Sciatic nerve (tissue), 2 donors: ENCODE measurements at places on chromosomes 1 and 21. TPM values are rescaled to one million over a fixed set of nuclear protein-coding genes. Genes with fewer than 3 reads are reported as not detected.
A peak's percentile ranks its signal among the peaks of the same experiment; 100 is the strongest.

DNA sequence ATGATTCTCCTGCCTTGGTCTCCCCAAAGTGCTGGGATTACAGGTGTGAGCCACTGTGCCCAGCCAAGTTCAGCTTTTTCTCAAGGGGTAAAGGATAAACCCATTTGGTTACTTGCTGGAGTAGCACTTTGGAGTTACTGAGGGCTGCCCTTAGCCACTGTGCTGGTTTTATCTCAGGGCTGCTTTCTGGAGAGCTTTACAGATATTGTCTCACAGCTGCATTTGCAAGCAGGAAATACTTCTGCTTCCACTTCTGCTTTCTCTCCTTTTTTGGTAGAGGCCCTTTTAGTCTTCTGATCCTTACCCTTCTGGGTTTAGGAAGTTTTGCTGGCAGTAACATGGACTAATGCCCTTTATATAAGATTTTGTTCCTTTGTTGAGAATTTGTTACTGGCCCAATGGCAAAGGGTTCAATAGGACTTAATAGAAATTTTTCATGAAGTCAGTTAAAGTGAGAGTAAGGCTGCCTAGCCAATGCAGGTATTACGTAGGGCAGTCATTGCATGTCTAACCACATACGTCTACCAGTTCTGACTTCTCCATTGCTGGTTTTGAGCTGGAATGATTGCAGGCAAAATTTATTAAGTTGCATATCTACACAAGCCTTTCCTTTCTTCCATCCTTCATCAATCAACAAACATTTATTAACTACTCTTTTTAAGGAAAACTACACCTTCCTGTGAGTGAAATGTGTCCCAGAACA, 24.4 kb downstream of the CAP1 start:
- DNase-seq: no peak

DNA sequence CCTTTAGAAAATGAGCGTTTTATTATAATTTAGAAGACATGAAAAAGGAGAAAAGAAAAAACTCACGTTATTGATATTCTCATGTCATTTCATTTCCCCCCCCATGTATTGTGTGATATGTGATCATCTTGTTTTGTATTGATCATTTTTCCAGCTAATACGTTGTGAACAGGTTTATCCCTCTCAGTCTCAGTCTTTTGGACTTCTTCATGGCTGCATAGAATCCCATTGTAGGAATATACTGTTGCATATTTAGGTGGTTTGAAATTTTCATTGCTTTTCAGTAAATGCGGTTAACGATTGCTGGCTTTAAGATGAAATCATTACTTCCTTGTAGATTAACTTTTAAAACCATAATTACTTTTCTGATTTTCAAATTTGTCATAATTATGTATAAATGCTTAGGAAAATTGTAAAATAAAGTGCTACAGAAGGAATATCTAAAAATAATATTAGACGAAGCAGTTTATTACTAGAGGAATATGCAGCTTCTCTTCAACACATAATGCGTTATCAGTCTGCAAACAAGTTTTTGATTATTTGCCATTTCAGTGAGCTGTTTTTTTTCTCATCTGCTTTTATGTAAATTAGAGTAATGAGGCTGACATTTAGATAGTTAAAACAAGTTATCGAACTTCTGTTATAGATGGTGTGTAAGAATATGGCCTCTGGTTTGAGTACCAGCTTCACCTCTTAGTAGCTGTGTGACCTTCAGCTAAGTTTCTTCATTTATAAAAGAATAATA, 1.8 kb downstream of the SON start:
- DNase-seq: no peak

Gene ZSWIM5
- 2.8 TPM for total RNA-seq

- DNase-seq: no peak
These were observed 17.0 kb downstream of the MFN2 start for GRCh38 chr1:11997081-11997850.

Gene RNU5D-1
- not detected for total RNA-seq

Gene MROH9
- 0.31 TPM for total RNA-seq

DNA sequence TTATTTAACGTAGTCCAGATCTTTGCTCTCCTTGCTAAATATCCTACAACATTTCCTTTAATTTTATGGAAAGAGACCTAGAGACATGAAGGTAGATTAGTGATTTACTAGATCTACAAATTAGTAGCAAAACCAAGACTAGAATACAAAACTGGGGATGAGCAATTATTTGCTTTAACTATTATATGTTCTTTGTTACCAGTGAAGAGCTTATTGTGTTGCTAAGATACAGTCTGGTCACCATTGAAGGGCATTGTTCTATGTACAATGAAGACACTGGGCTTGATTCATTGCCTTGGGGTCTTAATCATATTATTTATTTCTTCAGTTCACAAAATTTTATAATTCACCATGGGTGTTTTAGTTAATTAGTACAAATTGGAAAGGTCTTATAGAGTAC, 88.3 kb downstream of the S1PR1 start:
- no peak for DNase-seq

- no peak for DNase-seq
These were observed 1573.5 kb downstream of the BRINP3 start for GRCh38 chr1:188904201-188904600.

DNA sequence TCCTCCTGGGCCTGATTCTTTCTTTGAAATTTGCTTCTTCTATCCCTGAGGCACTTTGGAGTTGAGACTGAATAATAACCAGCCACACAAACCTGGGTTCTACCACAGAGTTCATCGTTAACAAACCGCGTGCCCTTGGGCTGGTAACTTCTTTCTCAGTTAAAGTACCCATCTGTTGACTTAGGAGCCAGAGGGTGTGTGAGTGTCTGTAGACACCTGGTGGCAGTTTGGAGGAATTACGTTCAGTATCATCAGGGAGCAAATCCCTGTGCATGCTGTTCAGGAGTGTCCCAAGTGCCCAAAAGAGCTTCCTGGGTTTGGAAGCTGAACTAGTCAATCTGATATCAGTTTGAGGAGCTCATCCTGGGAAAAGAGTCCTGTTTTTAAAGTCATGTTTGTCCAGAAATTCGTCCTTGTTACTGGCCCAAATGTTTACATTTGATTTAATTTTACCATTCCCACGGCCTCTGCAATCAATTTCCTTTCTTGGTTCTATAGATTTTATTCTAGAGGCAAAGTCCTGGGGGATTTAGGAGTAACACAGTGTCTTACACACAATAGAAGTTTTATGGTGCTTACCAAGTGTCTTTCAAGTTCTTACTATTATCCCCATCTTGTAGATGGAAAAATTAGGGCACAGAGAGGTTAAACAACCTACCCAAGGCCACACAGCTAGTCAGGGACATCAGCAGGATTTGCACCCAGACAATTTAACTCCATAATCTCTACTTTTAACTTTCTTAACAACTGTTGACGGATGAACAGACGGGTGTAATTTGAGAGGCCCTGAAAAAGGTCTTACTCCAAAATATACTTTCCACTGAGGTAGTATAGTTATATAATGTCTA, 26.7 kb upstream of the RPTN start:
- DNase-seq: no peak

Gene C1orf35
- 15.8 TPM for total RNA-seq

GRCh38 chr1:150820730-150821512, 12.9 kb upstream of the CTSK start:
- DNase-seq: no peak

GRCh38 chr21:46117586-46118315, 19.8 kb downstream of the COL6A2 start:
- DNase-seq: no peak

Gene PPOX
- 25.0 TPM for total RNA-seq

- DNase-seq: peak; percentile 55
These were observed 190.0 kb upstream of the VAMP3 start for GRCh38 chr1:7580923-7581753.

GRCh38 chr1:118902711-118903191, 85.4 kb downstream of the TBX15 start:
- DNase-seq: no peak

Gene E2F2
- total RNA-seq: 2.1 TPM

- DNase-seq: no peak
These were observed 6.6 kb downstream of the GNG4 start for GRCh38 chr1:235642943-235643371.

DNA sequence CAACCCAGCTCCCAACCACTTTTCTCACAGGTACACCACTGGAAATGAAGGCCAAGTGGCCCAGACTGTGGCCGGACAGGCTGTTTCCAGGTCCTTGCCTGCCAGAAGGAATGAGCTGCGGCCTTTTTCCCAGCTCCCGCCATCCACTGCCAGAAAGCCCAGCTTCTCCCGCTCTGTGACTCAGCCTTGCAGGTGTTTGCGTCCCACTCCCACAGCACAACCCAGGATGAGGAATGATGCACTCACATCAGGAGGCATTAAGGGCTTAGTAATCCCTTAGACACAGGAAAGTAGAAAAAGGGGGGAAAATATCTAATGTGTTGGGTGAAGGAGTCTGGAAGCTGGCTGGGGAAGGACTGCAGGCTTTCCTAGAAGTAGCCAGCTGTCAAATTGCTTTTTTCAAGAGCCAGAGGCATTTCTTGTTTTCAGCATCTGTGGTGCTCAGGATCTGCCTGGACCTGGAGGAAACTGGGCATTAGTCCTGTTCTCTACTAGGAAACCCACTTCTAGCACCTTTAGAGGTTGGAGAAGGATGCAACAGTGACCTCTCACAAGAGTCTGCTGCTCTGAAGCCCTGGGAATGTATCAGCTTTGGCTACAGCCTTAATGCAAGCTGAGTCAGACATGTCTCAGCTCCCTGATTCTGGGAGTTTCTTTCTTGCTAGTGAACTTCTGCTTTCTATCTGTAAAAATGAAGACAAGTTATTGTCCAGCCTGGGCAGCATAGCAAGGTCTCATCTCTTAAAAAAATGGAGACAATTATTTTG, 13.2 kb upstream of the MAP1LC3C start:
- DNase-seq: no peak

- no peak for DNase-seq
These were observed 8.1 kb upstream of the TSPAN1 start for GRCh38 chr1:46166521-46167462.

Gene TMEM81
- 2.8 TPM for total RNA-seq

DNA sequence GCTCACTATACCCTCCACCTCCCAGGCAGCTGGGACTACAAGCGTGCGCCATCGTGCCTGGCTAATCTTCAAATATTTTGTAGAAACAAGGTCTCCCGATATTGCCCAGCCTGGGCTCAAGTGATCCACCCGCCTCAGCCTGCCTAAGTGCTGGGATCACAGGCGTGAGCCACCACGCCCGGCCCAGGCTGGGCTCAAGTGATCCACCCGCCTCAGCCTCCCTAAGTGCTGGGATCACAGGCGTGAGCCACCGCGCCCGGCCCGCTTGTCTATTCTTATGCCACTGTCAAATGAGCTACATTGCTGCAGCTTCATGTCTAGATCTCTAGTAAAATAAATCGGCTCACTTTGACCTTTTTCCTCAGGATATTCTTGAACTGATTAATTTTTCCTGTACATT, 107.7 kb upstream of the COL6A1 start:
- DNase-seq: peak; percentile 31

DNA sequence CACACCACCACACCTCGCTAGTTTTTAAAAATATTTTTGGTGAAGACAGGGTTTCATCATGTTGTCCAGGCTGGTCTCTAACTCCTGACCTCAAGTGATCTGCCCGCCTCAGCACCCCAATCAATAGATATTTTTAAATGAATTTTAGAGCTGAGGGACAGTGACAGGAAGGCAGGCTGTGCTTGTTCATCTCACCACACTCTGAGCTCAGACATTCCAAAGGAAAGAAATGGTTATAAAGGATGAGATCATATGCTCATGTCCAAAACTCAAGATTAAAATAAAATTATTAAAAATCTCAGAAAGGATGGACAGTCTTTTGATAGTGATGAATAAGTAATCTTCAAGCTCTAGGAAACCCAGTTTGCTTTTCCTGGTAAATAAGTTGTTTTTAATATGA, 40.9 kb downstream of the L1TD1 start:
- no peak for DNase-seq

Gene PLXNA2
- total RNA-seq: 28.2 TPM

Gene FCN3
- 1.2 TPM for total RNA-seq

Gene CFAP107
- total RNA-seq: not detected

DNA sequence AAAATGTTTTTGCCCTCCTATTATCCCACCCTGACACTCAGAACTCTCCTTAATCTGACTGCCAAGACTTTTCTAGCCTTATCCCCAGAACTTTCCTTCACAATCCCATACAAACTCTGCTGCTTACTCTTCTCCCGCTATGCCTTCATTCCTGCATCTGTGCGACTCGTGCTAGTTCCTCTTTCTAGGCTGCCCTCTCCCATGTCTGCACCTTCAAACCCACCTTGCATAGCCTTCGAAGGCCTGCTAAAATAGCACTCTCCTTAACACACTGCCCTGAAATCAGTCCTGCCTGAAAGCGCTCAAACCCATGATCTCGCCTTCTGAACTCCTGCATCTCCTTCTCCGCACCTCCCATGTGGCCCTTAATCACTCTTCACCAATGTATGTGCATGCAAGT, 2.5 kb upstream of the NCF2 start:
- DNase-seq: no peak

GRCh38 chr1:61757950-61758349, 15.7 kb downstream of the PATJ start:
- no peak for DNase-seq

Gene SHISA4
- total RNA-seq: 37.7 TPM

Gene DIRAS3
- total RNA-seq: 2.2 TPM

DNA sequence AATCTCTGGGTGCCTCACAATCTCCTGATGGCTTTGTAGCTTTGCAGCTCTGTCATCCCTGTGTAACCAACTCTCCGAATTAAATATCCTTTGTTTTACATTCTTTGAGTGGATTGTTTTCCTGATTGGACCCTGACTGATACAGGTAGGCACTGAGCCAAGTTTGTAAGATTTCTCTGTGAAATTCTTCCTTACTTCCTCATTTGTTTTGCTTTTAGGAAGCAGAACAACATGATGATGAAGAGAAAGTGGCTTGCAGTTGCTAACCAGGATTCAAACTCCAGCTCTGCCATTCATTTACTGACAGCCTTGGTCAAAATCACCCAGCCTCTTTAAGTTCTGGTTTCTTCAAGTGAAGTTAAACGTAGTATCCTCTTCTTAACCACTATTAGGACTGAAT, 452.3 kb downstream of the OMA1 start:
- no peak for DNase-seq

Gene LCE2B
- not detected for total RNA-seq

DNA sequence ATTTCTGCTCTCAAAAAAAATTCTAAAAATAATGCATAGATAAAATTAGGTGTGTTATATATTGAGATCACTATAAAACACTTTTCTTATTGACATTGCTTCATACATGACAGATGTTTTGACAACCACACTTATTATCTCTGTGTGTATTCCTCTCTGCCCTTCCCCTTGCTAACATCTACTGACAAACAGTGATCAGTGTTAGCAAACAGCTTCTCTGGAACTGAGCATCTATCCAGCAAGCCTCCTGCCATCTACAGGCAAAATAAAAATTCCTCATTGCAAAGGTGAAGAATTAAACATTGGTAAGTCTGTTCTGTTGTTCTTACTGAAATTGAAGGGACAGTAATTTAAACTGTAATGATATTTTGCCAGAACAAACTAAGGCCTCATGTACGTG, 2153.9 kb downstream of the NCAM2 start:
- no peak for DNase-seq

DNA sequence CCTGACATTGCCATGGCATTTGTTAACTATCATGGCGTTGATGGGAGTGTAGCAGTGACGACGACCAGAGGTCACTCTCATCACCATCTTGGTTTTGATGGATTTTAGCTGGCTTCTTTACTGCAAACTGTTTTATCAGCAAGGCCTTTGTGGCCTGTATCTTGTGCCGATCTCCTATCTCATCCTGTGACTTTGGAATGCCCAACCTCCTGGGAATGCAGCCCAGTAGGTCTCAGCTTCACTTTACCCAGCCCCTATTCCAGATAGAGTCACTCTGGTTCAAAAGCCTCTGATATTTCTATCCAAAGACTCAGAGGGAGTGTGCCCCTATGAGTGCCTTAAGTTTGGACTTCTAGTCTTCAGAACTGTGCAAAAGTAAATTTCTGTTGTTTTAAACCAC, 130.1 kb downstream of the ADAMTS1 start:
- no peak for DNase-seq
